ENCODE measurements at places on chromosomes 4 and X.

- DNase-seq = no peak
Measured at GRCh38 chrX:64580605-64581004, 185.4 kb upstream of the MTMR8 start.

- no peak for DNase-seq
Measured at GRCh38 chr4:14169460-14169859, 541.9 kb upstream of the BOD1L1 start.

DNA sequence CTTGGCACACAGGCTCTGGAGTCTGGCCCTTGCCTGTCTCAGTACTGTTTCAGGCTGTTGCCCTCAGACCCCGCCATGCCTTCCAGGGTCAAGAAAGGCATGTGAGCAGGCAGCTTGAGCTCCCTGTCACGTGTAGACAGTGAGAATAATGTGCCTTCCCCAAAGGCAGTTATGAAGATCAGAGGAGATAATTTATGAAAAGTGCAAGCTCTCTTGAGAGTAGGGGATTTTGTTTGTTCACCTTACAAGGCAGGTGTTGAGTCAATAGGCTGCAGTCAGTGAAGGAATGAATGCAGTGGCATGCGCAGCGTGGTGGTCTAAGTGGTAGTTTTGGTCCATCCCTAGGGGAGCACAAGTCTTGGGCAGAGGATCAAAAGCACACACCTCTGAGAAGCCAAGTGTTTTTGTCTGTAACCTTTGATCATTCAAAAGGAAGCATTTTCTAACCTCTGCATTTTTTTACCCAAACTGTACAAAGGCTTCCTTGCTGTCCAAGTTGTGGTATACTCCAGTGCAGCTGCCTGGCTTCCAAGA is 14.4 kb downstream of the HADH start:
- DNase-seq = no peak

DNA sequence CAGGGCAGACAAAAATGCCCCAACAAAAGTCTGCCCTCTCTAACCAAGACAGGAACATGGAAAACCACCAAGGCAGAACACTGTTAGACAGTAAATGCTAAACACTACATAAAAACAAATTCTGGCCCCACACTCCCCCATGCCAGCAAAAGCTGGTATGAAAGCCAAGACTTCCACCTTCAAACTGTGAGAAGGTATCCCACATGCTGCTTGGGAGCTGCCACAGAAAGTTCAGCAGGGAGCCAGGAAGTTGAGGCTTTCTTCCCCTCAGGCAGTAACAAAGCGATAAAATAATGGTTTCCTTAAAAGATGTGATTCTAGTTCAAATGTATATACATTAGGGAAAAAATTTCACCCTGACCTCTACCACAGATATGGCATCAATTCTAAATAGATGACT is 770.4 kb upstream of the NDST4 start:
- no peak for DNase-seq

DNA sequence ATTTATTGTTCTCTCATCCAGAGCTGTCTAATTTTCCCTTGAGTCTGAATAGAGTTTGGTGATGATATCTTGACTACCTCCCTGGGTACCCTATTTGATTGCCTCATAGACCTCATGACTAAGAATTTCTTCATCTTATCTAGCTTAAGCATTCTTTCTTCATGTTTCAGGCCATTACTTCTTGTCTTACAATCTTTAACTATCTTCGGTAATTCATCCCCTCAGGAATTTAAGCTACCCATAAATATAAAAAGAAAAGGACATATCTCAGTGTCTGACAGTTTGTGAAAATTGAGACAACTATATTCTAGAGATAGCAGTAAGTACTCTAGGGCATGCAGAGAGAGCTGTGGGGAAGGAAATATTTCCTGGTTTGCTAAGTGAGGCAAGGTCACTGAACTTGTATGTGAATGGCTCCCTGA is 466.1 kb upstream of the GRID2 start:
- no peak for DNase-seq

DNA sequence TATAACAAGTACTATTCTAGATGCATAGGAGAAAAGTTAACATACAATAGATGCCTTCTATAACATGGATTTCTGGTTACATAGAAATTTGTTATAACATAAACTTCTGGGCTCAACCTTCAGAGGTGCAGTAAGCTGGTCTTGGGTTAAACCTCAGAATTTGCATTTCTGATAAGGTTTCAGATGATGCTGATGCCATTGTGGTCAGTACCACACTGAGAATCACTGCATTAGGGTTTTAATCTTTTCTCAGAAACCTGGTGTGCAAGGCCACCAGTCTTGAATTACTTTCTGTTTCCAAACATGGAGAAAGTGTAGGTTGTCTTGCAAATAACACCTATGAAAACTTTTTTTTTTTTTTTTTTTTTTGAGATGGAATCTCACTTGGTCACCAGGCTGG is 146.2 kb downstream of the SPOCK3 start:
- DNase-seq = no peak
